ENCODE measurements at places on chromosomes 7 and 10. TPM values are rescaled to one million over a fixed set of nuclear protein-coding genes. Genes with fewer than 3 reads are reported as not detected.

DNA sequence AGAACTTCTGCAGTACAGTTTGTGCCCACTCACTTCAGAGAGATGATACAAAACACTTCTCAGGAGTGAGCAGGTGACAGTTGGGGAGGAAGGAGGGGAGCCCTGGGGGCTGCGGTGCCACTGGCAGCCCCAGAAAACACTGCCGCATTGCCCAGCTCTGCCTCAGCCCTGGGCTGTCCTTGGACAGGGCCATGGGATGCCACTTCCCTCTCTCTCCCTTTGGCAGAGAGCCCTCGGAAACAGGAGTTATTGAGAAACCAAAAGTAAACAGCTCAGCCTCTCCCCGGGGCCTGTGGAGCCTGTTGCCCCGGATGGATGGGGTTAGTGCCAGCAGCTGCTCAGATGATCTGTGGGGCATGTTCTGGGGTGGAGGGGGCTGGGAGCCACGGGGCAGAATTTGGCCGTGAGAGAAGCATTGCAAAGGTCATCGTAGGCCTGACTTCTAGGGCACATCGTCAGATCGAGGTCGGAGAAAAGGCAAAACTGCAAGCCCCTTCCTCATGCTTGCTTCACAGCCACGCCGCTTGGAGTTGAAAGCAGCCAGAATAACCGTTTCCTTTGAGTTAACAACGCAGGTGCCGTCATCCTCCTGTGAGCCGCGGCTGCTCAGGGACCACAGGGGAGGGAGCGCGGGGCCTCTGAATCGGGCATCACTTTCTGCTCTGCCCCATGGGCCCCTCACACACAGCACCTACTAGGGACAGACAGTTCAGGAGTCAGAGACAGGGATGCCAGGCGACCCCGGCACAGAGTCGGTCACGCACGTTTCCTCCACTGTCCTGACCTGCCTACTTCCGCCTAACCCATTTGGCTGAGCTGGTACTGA, 256.4 kb downstream of the CAMK1D start:
- DNase-seq = peak; percentile 88

PTPRZ1 gene
- 1.8 TPM for total RNA-seq

- no peak for DNase-seq
Measured at GRCh38 chr10:110833941-110834628, 37.6 kb upstream of the PDCD4 start.

- DNase-seq = no peak
Measured at GRCh38 chr7:43954524-43955228, 28.4 kb downstream of the UBE2D4 start.

GRCh38 chr7:46206476-46207060, 285.5 kb upstream of the IGFBP3 start:
- DNase-seq = no peak

DNA sequence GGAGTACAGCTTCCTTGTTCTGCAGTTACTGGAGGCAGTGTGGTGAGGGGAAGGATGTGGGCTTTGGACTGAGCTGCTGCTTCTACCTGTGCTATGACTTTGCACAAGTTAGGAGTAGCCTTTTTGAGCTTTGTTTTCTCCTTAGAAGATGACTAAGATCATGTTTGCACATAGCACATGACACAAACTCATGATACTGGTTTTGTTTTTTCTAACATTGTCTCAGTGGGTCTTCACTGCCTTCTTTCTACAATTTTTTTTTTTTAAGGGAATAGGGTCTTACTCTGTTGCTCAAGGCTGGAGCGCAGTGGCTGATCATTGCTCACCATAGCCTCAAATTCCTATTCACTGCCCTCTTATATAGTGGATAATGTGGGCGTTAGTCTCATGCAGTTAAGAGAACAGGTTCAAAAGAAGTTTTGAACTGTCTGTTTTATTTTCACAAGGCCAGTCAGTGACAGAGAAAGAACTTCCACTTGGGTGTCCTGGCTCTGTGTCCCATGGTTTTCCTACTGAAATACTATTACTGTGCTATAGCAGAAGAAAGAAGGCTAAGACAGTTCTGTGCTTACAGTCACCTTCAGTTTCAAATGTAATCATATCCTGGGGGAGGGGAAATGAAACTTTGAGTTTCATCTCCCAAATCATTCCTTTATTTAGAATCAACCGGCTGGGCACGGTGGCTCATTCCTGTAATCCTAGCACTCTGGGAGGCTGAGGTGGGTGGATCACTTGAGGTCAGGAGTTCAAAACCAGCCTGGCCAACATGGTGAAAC, 72.0 kb downstream of the KAT6B start:
- no peak for DNase-seq

DNA sequence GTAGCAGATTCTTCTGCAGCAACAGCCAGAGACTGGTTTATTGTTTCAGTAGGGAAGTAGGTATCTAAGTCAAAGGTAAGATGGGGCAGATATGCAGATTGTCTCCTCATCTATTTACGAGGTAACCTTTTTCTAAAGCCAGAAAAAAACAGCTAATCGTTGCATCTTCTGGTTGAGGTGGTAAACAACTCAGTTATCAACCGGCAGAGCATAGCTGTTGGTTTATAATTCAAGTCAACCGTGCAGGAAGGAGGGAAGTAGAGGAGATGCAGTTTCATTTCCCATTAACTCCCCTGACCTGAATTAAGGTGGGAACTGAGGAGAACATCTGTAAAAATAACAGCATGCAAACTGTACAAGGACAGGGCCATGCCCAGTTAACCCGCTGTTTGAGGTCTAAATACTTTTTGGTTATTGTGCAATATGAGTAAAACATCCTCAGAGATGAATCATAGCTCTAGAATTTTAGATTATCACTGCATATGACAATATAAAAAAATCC, 156.5 kb upstream of the ITGB1 start:
- no peak for DNase-seq

- no peak for DNase-seq
Measured at GRCh38 chr7:92837000-92837749, 802 bp upstream of the CDK6 start.

DNA sequence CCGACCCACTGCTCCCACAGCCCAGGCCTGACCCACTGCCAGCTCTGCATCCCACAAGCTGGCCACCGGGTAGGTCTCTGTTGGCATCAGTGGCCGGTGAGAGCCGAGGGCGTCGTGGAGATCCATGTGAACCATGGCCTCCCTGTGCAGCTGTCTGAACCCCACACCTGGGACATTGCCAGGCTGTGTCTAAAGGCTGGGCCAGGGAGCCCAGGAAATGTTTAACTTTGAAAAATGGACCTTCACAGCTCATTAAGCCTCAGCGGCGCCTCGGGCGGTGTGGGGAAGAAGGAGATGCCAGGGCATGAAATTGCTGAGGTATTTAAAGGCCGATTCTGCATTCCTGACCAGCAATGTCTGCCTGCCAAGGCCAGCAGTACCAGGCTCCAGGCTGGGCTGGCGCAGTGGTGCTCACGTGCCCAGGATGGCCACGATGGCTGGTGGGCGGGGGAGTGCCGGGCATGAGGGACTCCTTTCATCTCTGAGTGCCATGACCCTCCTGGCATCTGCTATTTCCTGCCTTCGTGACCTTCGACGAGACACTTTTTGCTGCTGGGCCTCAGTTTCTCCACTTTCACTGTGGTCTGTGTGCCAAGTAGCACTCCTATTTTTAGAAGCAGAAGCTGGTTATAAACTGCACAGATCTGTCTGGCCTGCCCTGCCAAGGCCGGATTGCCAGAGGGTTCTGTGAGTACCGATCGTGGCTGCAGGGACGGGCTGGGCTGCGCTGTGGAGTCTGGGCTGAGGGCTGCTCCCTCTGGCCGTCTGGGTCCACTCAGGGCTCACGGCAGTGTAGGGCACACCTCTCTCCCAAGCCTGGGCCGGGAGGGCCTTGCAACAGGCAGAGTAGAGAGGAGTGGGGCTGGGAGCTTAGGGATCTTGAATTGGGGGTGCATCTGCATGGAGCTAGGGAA, 21.8 kb downstream of the ELFN1 start:
- no peak for DNase-seq

Measured in right cardiac atrium (tissue), 5 donors.